ENCODE measurements at places on chromosomes 16 and 17. TPM values are rescaled to one million over a fixed set of nuclear protein-coding genes. Genes with fewer than 3 reads are reported as not detected.

DNA sequence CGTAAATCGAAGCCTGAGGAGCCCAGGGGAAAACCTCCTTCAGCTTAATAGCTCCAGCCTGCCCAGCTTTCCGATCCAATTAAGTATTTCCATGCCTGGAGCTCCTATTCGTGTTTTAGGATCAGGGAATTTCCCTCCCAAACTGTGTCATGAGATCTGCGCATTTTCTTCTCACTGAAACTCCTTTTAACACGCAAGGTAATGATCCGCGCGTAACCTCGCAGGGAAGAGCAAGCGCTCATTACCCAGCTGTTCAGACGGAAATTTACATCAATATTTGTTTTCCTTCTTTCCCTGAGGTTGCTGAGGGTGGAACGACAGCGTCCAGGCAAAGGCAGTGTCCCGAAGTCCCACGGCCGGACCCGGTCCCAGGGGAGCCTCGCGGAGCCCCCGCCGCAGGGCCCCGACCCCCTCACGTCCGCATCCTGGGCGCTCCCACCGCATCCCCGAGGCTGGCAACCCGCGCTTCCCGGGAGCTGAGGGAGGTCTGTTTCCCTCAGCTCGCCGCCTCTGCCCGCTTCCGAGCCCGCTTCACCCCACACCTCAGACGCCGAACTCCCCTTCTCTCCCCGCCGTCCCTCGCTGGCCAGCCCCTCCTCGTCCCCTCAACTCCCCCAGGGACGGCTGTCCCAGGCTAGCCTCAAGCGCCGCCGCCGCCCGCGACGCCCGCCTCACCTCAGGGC lies 415 bp downstream of the ABCA5 start:
- peak overlapping the region; percentile 93 for H3K27ac ChIP-seq
- H3K4me3 ChIP-seq = peak overlapping the region; percentile 96
- no peak for DNase-seq
- H3K36me3 ChIP-seq = no peaks in the 10 kb centered on the region
- peaks cover 9% of the 10 kb centered on the region for H3K27me3 ChIP-seq

GRCh38 chr17:28634206-28634865 lies 10.6 kb downstream of the BLTP2 start:
- H3K27ac ChIP-seq = no peak overlapping the region
- DNase-seq = no peak
- H3K27me3 ChIP-seq = no peaks in the 10 kb centered on the region

GRCh38 chr16:61900482-61900881 lies 135.8 kb downstream of the CDH8 start:
- DNase-seq = no peak
- no peaks in the 10 kb centered on the region for H3K27me3 ChIP-seq
- no peaks in the 10 kb centered on the region for H3K36me3 ChIP-seq
- no peak overlapping the region for H3K27ac ChIP-seq
- H3K4me3 ChIP-seq = no peak overlapping the region
- H3K4me1 ChIP-seq = no peaks in the 10 kb centered on the region

GRCh38 chr16:60788631-60789030 lies 1247.6 kb downstream of the CDH8 start:
- no peaks in the 10 kb centered on the region for H3K36me3 ChIP-seq
- no peak overlapping the region for H3K27ac ChIP-seq
- DNase-seq = no peak
- H3K4me1 ChIP-seq = no peaks in the 10 kb centered on the region

The ABCC3 gene
- total RNA-seq = 10.6 TPM
